ENCODE measurements at places on chromosomes 7 and 10.

DNA sequence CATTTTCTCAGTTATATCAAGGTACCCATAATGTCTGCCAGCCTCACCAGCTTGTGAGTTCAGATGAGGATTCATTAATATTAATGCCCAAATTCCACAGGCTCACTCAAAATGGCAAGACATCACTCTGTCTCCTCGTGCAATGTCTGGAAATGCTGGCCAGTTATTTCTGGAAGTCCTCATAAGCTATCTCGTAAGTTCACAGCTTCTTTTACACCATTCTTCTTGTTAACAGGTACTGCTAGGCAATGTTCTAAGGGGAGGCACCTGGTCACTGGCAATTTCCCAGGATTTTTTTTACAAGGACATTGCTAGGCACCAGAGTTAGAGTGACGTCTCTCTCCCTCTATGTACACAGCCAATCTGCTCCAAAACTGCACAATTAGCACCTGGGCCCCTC, 80.2 kb upstream of the SEMA3C start:
- no peak for DNase-seq

- DNase-seq: no peak
Measured at GRCh38 chr10:7407368-7408290, 3.2 kb downstream of the SFMBT2 start.

GRCh38 chr7:6917258-6917657, 91.2 kb upstream of the CCZ1B start:
- no peak for DNase-seq

DNA sequence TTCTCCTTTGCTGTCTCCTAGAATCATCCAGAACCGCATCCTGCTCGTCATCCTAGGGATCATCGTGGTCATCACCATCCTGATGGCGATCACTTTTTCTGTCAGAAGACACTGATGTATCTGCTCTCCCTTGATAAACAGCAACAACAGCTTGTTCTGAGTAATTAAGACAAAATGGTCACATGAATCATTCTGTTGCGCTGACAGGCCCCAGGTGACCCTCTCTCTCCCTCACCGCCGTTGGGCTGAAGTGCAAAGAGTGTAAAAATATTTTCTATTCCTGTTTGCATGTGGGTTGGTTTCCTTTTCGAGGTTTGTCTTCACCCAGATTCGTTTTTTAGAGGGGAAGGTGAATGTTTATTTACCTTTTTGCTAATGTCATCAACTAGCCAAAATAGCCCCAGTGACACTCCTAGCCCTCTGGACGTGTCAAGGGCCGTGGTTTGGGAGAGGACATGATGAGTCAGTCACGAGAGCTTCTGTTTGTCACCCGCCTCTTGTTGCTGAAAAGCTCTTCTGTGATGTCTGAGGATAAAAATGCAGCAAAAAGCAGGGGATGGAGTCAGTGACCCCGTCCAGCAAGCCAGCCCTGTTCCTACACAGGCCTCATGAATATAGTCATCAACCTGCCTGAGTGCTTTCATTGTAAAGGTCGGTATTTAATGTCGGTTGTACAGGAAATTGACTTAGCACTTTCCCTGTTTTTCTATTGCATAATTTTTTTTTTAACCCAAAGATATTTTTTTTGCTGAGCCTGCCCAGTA, 134.6 kb upstream of the TCF7L2 start:
- no peak for DNase-seq

GRCh38 chr10:101724446-101724845, 29.5 kb upstream of the FBXW4 start:
- DNase-seq: no peak

DNA sequence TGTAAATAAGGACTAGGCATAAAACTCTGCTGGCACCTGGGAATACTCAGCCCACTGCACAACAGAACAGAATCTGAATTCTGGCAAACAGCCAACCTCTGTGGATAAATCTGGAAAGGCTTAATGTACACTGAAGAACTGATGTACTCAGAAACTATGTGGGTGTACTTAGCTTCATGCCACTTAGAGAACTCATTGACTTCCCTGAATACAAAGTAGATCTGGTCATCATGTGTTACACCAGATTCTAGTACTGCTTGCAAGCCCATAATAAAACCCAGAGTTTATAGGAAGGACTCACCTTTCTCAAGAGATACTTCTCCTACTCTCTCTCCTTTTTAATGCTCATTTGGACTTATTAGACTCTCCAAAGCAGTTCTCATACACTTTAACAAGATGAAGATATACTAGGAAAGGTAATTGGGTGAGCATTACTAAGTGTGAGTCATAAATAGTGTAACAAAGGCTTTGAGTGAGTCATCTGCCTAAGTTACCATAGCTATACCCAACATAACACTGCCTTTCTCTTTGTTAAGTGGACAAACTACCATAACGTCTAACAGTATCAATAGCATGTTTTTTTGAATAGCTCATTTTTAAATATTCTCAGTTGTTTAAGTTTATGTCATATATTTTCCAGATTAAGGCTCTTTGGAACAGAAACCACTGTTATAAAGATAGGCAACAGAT, 309.1 kb downstream of the MDFIC start:
- peak; percentile 46 for DNase-seq

GRCh38 chr7:78095549-78095948, 297.0 kb downstream of the PHTF2 start:
- DNase-seq: no peak

- peak; percentile 25 for DNase-seq
Measured at GRCh38 chr7:66283003-66283920, 78.1 kb downstream of the TPST1 start.

GRCh38 chr7:105734233-105734632, 142.2 kb downstream of the ATXN7L1 start:
- DNase-seq: no peak

DNA sequence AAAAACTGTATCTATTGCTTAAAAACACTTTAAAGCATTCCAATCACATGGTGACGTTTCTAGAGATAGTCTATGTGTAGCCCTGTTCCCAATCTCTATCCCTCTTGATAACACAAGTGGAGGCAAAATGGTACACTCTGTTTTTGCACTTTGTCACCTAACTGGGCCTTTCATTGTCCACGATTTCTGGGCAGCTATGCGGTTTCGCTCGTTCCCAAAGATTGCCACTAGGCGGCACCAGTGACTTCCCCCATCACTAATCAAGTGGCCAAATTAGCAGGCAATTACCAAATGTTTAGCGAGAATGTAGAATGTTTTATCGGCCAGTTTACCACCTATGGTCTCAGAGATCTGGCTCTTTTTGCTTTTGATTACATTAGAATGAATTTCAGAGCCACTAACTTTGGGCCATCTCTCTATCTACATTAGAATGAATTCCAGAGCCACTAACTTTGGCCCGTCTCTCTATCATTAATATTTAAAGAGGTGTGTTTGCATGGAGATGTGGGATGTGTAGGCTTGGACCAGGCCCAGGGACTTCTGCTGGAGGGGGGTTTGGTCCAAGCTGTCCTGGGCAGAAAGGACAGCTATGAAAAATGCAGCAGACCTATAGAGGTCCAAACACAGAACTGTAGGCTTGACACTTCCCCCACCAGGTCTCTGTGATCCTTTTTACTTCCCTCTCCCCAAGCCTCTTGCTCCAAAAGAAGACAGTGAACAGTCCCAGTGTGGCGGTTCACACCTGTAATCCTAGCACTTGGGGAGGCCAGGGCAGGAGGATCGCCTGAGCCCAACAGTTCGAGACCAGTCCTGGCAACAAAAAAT, 90.1 kb downstream of the EPC1 start:
- peak; percentile 47 for DNase-seq

- DNase-seq: peak; percentile 42
Measured at GRCh38 chr10:25078658-25079431, 62.4 kb downstream of the THNSL1 start.

- no peak for DNase-seq
Measured at GRCh38 chr7:5672468-5672867, 109.0 kb downstream of the RNF216 start.

DNA sequence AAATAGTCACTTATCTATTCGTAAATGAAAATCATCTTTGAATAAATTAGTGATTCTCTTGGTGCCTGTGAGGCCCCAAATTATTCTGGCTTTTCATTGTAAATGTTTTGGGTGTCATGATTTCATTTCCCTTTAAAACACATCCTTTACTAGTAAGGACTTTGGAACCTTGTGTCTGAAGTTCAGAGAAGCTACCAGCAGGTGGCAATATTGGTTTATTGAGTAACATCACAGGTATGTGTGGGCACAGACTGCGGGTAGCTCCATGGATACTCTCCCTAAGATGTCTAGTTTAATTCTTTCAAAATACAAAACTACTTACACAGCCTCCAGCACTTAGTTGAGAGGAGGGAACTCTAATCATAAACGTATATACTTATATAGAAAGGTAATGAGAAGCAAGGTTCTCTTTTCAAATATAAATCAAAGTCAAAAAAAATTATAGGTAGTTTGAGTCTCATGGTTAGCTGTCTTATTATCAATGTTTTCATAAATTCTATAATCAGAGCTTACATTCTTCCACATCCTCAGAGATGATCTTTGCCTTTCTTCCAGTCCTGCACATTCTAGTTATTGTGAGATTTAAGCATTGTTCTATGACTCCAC, 449.6 kb downstream of the GRM8 start:
- peak; percentile 71 for DNase-seq

- no peak for DNase-seq
Measured at GRCh38 chr7:80444811-80445210, 67.1 kb downstream of the GNAT3 start.

DNA sequence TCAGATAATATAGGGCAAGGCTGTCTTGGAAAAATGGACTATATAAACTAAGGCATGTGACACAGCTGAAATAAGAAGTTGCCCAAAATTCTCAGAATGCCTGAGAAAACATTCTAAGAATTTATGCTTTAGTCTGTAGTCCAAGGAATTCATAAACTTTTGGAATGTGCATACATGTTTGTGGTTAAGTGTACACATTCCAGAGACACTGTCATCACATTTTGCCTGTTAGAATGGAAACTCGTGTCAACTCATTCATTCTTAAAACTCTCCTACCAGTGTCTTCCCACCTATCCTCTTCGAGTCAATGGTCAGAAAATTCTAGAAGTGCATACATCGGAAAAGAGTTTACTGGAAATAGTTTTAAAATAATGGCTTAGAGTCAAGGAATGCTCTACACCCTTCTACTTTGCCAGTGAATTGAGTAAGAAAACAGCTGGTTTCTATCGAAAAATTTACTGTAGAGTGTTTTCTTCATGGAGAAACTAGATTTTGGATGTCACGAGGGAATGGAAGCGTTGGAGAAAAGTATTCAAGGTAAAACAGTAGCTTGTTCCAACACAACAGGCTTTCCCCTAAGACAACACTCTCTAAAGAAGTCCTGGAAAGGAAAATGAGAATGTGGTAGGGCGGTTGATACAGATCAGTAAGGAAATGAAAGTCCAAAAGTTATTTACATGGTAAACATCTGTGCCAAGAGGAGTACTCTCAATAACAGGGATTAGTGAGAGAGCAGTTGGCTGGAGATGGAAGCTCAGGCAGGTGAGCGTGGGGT, 1177.6 kb upstream of the C7orf33 start:
- no peak for DNase-seq

- DNase-seq: no peak
Measured at GRCh38 chr7:55050281-55050680, 31.5 kb downstream of the EGFR start.

DNA sequence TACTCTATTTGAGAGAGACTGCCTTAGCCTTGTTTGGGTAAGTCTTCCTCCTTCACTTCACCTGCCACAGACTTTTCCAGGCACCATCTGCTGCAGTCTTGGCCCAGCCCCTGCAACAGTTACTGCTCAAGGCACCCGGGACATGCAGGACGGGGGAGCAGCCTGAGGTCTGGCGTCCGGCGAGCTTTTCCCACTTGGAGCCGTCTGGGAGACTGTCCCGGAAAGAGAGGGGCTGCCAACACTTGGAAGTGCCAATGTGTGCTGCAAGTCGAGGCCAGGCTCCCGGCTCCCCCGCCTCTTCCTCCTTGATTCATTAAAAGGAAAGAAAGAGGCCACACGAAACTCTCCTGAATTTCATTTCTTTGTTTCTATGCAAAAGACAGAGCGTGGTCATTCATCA, 13.7 kb downstream of the HTRA1 start:
- no peak for DNase-seq

GRCh38 chr7:90243556-90243955, 1.4 kb upstream of the CFAP69 start:
- DNase-seq: no peak

GRCh38 chr7:105820363-105821066, 55.9 kb downstream of the ATXN7L1 start:
- DNase-seq: no peak

- DNase-seq: no peak
Measured at GRCh38 chr10:87660484-87661133, 931 bp downstream of the PAPSS2 start.

- no peak for DNase-seq
Measured at GRCh38 chr7:140966561-140967233, 42.0 kb upstream of the BRAF start.

DNA sequence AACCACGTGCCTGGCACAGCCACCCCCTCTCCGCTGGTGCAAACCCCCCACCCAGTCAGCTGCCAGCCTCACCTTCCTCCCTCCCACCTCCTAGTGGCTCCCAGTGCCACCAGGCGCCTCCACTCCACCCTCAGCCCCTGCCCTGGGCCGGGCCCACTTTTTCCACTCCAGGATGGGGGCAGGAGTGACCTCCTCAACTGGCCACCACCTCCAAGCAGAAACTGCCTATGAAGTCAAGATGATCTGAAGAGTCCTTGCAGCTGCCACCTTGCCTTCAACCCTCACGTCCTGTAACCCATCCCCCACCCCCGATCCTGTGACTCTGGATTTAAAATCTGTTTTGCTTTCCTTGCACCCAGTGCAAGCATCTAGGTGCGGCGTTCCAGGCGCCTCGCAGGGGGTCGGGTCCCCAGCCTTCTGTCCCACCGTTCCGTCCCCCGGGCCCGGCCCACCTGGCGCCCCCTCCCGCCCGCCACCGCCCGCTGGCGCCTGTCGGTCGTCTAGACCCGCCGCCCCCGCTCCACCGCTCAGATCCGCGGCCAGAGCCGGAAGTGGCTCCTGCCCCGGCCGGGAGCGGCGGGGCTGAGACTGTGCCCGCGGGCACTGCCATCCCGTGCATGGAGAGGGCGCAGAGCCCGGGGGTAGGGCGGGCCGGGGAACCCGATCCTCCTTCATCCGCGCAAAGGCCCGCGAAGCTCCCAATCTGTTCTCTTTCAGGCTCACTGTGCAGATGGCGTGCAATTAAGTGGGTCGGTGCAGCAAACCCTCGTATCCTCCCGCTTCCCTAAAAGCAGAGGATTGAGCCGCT, 51.2 kb upstream of the GTF2I start:
- no peak for DNase-seq

DNA sequence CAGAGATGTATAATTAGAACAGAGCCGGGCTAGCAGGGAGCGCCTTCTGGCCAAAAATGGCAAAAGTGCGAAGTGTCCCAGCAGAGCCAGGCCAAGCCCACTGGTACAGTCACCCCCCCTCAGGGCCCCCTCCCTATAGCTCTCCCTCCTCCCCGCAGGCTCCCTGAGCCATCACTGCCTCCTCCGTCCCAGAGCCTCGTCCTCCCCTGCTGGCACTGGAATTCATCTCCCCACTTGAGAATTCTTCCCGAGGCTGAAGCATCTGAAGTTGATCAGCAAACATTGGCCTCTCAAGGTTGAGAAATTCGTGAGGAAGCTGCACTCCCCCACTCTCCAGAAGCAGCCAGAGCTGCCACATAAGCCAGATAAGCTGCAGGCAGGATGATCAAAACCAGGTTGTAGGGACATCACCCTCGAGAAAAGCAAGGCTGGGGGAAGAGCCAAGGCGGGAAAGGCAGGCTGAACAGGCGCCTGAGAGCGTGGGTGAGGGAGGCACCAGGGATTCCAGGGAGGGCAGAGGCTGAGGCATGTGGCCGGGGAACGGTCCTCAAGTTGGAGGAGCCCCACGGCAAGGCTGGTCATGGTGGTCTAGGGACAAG, 23.4 kb downstream of the CAMK2G start:
- no peak for DNase-seq
